Mesenchymal stem cell (in vitro differentiated cells and primary cell): ENCODE measurements at places on chromosomes 1 and 21.

GRCh38 chr1:211259638-211260126 is 516 bp downstream of the RCOR3 start:
- DNase-seq = no peak

DNA sequence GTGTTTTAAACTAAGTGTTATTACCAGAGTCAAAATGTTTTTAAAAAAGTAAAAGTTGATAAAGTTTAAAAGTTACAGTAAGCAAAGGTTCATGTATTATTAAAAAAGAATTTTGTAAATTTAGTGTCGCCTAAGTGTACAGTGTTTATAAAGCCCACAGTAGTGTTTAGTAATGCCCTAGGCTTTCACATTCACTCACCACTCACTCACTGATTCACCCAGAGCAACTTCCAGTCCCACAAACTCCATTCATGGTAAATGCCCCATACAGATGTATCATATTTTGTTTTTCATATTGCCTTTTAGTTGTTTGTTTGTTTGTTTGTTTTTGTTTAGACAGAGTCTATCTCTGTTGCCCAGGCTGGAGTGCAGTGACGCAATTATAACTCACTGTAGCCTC is 353.8 kb upstream of the PTBP2 start:
- DNase-seq = no peak

DNA sequence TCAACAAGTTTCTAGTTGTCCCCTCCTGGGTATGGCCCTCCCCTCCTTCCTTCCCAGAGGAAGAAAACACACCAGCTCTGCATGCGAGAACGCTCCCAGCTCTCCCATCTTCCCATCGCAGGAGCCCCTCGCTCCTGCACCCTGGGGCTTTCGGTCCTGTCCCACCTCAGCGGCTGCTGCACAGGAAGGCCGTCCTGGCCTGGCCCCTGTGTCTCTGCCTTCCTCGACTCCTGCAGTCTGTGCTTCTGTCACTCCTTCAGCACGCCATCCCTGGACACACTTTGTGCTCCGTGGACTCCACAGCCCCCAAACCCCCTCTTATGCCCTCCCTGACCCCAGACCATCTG is 23.2 kb downstream of the KRTAP10-1 start:
- DNase-seq = no peak

GRCh38 chr1:93680420-93681100 is 1.1 kb downstream of the BCAR3 start:
- DNase-seq = peak; percentile 93

- no peak for DNase-seq
Observed at GRCh38 chr1:4971666-4972065, 317.3 kb downstream of the AJAP1 start.
